Activated B cell treated with CpG ODN at 0.5 μM for 24 hours (primary cell): ENCODE measurements at places on chromosomes 2 and 18. TPM values are rescaled to one million over a fixed set of nuclear protein-coding genes. Genes with fewer than 3 reads are reported as not detected.

SLC39A10 gene
- 45.7 and 52.3 TPM in 2 replicates for total RNA-seq

RNU2-63P gene
- 9.7 and 19.5 TPM in 2 replicates for total RNA-seq

CABLES1 gene
- total RNA-seq = 32.3 and 34.6 TPM in 2 replicates

PKDCC gene
- total RNA-seq = 0.24 TPM in 1 of 2 replicates, not detected in the other

MARCHF4 gene
- total RNA-seq = not detected in 2 replicates

RNF103 gene
- total RNA-seq = 18.6 and 22.2 TPM in 2 replicates

MROH2A gene
- total RNA-seq = not detected in 2 replicates
